Stimulated activated CD4-positive, alpha-beta T cell treated with anti-CD3 and anti-CD28 coated beads, Interleukin-4, amount 100 ng/mL, for 4 hours (primary cell): ENCODE measurements at places on chromosomes 7 and 10.

GRCh38 chr7:16084370-16084769 lies 337.0 kb downstream of the CRPPA start:
- no peak for DNase-seq

- no peak for DNase-seq
Observed at GRCh38 chr10:76632767-76633051, 1004.9 kb downstream of the KCNMA1 start.

DNA sequence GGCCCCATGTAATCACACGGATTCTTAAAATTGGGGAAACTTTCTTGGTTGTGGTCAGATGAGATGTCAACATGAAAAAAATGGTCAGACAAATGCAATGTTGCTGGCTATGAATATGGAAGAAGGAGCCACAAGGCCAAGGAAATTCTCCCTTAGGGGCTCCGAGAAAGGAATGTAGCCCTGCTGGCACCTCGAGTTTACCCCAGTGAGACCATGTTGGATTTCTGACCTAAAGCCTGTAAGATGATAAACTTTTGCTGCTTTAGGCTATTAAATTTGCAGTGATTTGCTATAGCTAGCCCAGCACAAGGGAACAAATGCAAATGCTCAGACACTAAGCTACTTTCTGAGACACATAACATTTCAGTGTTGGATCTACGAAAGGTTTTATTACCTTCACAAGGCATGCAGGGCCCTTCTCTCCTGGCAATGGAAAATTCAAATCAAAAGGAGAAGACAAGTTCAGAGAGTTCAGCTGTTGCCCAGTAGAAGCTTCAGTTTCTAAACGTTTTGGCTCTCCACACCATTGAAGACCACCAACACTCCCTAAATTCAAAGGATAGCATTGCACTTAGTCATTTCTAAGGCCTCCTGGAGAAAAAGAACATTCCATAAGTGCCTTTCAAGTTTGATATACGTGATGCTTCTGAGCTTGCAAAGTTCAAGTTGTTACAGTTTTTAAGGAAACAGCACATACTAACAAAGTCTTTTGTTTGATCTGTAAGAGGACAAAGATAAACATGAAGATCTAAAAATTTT lies 23.4 kb downstream of the MCMBP start:
- DNase-seq, result no peak

- DNase-seq, result no peak
Observed at GRCh38 chr7:35705932-35706461, 11.1 kb upstream of the HERPUD2 start.

- DNase-seq, result no peak
Observed at GRCh38 chr7:113109718-113110117, 8.6 kb downstream of the SMIM30 start.

- no peak for DNase-seq
Observed at GRCh38 chr7:38978491-38978890, 782 bp downstream of the POU6F2 start.

DNA sequence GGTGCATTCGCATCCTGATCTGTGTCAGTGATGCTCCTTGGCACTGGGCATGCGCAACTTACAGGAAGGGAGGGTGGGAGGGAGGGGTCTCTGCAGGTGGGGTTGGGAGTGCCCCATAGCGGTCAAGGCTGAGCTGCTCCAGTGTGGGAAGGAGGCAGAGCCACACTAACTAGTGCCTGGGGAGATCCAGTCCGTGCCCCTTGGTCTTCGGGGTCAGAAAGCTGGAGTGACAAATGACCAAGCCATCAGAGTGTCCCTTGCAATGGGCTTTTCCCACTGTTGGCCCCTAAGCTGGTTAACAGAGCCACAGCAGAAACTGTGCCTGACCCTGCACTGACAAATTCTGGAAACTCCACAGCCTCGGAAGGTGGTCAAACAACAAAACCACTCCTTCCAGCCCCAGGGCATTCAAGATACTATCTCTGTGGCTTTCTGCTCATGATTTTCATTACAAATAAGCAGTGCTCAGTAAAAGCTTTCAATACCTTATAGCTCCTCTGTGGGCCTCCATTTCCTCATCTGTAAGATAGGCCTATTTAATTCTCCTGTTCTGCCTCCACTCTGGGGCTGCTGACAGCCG lies 138.1 kb upstream of the UNC5B start:
- no peak for DNase-seq

- DNase-seq, result no peak
Observed at GRCh38 chr7:159098811-159099655, 45.6 kb downstream of the VIPR2 start.
